ENCODE measurements at places on chromosomes 2 and 18.
A peak's percentile ranks its signal among the peaks of the same experiment; 100 is the strongest.

DNA sequence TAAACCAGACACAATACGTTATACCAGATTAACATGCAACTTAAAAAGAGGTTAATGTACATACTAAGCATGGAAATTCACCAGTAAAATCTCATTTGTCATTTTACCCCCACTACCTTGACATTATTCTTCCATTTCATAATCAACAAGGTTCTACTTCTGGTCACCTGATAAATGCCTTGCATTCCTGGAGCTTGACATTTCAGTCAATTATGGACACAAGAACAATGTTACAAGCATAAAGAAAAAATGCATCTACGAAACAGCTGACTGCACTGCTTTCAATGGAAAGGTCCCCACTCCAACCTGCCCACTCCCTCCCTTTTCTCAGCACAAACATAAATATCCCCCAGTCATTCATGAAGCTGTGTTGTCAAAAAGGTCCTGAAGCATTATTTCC is 31.4 kb downstream of the ARL5A start:
- DNase-seq, result no peak

- no peak for DNase-seq
These were observed 209.5 kb downstream of the DYM start for GRCh38 chr18:49250816-49251388.

- DNase-seq, result no peak
These were observed 206.4 kb downstream of the NOL4 start for GRCh38 chr18:34018336-34018735.

DNA sequence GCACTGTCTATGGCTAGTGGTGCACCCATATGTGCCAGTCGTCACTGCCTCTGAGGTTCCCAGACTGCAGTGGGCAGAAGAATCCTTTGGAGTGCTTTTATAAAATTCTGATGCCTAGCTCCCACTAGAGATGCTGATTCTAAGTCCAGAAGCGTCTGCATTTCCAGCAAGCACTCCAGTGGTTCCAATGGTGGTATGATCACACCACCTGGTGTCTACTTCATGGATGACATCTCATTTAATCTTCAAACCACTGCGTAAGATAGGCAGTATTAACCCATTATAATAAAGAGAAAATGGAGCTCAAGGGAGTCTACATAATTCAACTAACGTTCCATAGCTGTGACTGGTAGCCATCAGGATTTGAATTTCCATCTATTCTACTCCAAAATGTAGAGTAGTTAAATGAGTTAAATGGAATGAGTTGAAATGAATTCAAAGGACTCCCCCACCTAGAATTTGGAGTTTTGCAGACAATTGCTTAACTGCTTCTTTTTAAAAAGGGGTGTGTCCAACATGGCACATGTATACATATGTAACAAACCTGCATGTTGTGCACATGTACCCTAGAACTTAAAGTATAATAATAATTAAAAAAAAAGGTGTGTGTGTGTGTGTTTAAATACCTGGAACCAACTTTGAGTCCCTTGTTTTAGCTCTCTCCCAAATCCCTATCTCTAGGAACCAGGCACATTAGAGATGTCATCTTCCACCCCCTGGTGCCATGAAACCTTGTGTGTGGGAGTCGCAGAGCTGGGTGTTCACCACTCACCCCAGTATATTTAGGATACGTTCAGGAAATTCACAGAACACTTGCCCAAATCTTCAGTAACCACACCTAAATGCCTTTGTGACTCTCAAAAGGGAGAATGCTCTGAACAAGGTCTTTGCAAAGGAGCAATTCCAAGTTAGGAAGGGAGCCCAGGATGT is 14.1 kb downstream of the LAMA3 start:
- DNase-seq, result peak; percentile 58

DNA sequence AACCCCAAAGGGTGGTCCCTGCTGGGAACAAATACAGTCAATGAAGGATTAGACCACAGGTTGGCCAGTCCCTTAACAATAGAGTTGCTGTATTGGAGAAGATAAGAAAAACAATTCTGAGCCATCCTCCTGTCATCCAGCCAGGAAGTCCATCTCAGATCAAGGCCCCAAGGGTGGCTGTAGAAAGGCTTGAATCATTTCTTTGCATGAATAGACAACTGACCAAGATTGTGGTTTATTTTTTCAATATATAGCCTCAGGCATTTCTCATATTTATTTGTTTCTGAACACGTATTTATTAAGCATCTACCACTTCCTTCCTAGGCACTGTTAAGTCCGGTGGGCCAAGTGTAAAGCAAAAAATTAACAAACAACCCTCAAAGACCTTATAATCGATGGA is 274.4 kb upstream of the SLC14A2 start:
- DNase-seq, result no peak

DNA sequence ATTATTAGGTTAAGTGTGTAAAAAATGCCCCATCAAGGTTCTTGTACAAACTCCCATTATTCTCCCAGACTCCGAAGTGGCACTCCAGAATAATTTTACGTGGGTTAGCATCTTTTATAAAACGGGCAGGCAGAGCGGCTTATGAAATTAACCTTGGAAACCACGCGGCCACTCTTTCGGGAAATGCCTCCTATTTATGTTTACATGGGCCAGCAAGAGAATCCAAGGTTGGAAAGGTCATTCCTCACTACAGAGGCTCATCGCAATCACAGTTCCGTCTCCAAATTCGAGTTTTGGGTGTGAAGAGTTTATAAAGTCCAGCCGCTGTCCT is 1.2 kb upstream of the IMPA2 start:
- no peak for DNase-seq

DNA sequence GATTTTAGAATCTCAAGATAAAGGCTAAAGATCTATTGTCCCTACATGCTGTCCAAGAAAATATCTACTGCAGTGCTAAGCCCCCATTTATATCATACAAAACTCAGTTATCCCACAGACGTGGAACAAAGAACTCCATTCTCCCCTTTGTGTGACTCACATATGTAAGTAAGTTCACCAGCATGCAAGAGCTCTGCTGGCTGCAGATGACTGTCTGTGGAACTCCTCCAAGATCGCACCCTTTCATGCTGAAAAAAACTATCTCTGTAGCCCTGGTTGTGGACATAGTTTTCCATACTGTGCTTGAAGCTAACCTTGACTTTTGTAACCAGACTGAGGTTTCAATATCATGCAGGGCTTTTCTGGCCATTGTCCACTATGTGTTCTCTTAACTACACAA is 207.1 kb downstream of the ZNF521 start:
- peak; percentile 64 for DNase-seq

DNA sequence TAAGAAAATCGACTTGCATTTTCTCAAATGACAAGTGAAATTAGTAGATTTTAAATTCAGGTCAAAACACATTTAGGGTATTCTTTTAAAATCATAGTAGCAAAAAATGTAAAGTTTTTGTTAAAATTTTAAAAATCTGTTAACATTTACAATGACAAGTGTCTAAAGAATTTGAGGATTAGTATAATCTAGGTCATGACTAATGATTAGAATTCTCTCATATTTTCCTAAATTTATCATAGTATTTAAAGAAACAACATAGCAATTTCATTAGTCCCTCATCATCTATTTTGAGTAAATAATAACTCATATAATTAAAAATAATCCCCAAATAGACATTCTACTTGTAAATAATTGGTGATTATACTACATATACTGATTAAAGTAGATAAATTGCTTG is 23.6 kb downstream of the THUMPD2 start:
- no peak for DNase-seq

DNA sequence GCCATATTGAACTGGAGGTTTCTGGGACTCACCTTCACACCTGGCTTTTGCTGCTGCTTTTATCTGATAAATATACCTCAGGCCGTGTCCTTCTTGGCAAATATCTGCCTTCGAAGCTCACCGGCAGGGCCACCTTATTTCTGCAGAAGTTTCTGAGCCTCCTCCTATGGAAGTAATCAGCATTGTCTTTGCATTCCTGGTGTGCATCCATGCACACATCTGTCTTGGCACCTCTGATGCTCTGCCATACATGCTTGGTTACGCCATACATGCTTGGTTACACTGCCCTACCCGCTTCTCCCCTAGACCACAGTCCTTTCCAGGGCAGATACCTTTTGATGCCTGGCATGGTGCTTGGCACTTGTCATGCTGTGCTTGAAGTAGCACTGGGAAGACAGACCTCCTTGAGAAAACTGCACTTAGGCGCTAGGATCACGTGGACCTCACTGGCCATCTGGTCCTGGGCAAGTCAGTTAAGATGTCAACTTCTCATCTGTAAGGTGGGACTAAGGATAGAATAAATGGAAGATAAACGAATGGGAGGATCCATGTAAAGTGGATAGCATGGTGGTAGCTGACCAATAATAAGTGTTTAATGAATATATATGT is 66.8 kb downstream of the ZNF236 start:
- no peak for DNase-seq

DNA sequence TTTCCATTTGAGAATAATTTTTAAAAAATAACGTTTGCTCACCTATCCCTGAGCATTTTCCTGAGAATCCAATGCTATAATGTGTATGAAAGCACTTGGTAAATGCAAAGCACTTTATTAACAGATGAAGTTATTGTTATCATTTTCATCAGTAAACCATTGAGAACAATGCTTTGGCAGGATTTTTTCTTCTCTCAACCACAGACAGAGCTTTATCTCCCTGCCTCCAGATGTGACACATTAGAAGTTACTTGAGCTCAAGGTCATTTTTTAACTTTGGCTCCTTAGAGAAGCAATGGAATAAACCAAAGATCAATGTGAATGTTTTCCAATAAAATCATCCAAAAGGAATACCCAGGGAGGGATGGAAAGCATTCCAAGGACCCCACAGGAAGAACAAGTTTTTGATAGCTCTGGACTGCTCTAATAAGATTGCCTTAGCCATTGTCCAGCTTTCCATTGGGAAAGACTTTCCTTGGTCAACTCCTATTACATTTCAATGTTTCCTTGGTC is 118.9 kb upstream of the NT5C1B start:
- DNase-seq, result no peak

- peak; percentile 25 for DNase-seq
These were observed 410.4 kb downstream of the MEIS1 start for GRCh38 chr2:66845307-66845706.

GRCh38 chr2:171346723-171347557 is 86.8 kb downstream of the METTL8 start:
- no peak for DNase-seq

- DNase-seq, result peak; percentile 77
These were observed 134.2 kb upstream of the RND3 start for GRCh38 chr2:150621526-150622213.

DNA sequence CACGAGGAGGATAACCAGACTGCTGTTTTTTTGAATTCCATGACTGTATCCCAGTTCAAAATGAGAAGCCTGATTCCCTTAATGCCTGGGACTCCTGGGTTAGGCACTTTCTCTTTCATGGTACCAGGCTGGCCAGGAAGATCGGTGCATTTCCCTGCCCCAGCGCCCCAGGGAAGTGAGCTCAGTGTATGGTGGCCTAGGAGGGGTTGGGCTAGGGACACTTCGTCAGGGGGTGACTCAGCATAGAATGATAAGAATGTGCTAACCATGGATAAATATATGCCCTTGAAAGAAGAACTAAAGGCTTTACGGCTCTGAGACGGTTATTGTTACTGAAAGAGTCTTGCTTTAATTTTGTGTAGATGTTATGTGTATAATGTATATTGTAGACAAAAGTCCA is 27.5 kb upstream of the FAM237A start:
- no peak for DNase-seq

DNA sequence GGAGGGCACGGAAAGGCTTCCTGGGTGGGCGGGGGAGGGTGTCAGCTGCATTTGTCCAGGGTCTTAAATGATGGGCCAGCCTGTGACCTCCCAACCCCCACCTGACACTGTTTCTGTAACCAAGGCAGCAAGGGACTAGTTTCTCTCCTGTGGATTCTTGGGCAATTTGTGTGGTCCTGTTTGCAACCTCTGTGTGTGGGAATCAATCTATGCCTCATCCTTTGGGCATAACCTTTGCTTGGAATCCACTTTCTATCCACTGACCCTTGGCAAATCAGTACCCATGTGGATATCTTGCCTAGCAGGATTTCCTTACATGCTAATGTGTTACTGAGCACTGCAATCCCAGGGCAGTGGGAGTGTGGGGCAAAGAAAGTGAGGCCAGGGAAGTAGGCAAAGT is 54.1 kb downstream of the GPR39 start:
- no peak for DNase-seq

- no peak for DNase-seq
These were observed 3.7 kb upstream of the ZEB2 start for GRCh38 chr2:144523596-144524117.
